ENCODE measurements at places on chromosomes 7 and 10.

DNA sequence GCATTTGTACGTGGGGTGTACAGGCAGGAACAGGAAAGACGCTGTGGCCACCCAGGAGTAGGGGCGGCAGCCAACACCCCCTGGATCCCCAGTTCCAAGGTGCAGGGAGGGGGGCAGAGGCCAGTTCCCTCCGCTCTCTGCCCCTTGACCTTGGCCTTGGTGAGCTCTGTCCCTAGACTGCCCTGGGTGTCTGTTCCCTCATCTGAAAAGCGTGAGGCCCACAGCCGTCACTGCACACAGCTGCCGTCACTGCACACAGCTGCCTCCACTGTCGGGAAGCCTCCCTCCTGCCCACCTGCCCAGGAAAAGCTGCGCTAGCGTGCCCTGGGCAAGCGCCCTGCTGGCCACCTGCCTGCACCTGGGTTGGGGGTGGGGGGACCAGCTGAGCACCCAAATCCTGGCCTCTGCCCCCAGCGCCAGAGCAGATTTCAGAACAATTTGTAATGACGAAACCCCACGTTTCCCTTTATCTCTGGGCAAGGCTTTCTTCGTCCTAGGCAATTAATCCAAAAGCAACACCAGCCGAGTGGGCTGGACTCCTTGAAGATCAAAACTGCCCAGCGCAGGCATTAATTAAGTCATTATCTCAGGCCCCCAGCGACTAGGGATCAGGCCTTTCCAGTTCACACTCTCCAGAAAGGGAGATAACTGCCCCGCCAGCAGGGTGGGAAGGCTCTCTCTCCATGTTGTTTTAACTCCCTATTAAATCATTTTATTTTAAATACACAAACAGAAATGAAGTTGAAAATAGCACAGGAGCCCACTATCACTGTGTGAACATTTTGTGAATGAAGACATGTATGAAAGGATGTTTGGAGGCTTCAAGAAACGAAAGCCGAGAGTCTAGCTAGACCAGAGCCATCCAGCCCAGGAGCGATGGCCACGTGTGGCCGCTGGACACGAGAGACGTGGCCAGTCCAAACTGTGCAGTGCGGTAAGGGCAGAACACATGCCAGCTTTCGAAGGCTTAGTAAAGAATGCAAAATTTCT is 4.0 kb upstream of the PDGFA start:
- DNase-seq = no peak

DNA sequence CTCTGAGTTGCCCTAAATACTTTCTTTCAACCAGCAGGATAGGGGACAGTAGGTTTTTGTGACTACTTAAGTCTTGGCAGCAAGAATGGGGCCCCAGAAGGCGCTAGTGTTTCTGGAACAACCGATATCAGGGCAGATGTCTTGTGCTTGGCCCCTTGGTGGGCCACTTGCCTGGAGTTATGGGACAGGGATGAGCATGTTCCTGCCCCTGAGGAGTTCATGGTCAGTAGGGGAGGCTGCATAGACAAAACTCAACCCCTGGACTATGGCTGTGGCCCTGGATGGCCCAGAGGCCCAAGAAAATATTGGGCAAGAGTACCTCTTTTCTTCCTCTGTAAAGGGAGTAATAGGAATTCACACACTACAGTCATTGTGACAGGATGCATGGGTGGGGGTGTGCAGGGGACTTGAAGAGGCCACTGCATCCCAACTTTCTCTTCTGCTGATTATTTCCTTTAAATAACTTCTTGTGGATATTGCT is 57.7 kb upstream of the IGFBP3 start:
- no peak for DNase-seq

DNA sequence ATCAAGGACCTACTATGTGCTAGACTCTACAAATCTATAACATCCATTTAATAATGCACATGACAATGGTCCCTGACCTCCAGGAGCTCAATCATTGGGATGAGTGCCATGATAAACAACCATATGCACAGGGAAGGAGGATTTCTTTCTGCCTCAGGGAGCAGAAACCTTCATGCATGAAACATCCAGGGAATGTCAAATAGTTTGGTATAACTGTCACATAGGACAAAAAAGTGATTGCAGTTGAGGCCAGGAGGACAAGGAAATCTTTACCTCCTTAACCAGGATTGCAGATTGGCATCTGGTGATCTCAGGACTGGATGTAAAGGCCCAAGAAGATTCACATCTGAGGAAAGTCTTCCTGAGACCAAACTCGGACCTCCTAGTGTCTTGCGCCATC is 993.1 kb downstream of the KCNMA1 start:
- no peak for DNase-seq

DNA sequence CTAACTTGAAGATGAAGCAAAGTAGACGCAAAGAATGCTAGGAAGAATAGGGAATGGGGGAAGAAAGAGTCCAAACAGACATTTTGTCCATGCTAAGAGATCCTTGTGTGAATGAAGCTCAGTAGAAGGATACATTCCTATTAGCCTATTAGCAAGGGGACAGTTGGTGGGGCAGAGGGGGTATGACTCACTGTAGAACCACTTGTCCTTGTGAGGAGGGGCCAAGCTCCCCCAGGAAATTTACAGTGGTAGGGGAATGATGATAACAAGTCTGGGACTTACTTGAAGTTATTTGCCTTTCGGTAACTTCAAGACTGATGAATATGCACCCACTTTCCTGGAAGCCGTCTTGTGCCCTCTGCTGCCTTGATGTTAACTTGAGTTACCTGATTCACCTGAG is 17.2 kb upstream of the SYPL1 start:
- DNase-seq = no peak

DNA sequence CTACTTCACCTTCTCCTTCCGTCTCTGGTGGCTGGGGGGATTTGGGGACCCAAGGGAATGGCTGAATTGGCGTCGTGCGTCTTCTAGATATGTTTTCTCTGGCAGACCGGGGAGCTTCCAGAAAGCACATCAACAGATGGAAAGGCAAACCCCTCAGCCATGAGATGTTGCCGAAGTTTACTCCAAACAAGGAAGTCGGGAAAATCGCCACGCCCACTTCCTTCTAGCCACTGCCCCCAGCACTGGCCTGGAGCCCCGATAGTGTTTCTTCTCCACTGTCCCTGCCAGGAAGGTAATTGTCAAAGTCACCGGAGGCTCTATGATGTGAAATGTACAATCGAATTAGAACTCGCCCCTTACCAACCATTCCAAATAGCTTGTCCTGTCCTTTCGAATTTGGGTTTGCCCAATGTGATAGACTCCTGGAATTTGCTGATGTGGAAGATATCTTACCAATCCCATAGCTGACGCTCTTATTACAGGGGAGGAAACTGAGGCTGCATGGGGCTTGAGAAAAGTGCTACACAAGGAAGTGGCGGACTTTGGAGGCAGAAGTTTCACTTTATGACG is 191.0 kb downstream of the LSM5 start:
- no peak for DNase-seq

- DNase-seq = no peak
Measured at GRCh38 chr7:71543396-71543795, 411.5 kb downstream of the GALNT17 start.
